ENCODE measurements at places on chromosomes 11 and 22.

DNA sequence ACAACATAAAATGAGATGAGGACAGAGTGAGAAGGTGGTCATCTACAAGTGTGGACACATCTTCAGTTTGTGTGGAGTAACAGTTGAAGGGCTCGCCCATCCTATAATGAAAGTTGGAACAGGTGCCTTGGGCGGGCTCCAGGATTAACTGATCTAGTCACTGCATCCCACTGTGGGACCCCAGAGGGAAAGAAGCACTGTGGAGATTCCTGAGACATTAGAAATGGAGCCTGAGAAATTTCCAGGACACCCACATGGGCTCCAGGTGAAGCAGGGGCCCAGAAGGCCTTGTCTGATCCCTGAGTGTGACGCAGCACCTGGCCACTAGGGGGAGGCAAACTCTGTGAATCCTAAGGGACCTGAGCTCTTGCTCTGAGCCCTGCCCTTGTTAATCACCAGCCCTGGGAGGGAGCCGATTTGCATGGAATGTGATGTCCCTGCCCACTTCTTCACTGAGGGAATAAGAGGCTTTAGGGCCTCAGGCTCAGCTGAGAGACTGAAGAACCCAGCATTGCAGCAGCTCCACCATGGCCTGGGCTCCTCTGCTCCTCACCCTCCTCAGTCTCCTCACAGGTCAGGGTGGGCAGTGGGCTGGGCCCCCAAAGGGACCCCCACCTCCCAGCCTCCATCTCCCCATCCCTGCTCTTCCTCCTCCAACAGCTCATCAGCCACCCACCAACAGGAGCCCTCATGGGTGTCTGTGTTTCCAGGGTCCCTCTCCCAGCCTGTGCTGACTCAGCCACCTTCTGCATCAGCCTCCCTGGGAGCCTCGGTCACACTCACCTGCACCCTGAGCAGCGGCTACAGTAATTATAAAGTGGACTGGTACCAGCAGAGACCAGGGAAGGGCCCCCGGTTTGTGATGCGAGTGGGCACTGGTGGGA, 98.4 kb downstream of the VPREB1 start:
- DNase-seq, result no peak

DNA sequence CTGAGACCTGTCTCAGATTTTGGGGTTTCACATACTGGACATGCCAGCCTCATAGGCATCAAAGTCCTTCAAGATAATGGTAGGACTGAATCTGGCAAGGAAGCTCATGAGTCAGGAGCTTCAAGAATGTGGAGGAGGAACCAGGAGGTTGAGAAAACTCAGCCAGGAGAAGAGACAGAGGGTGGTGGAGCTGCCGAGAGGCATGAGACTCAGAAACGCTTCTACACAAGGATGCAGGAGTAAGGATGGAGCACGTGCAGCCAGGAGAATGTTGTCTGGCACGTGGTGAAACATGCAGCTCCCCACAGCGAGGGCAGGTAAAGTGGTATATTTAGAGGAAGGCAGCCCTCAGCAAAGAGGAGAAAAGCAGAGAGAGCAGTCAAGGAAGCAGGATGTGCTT, 148.7 kb upstream of the ISX start:
- DNase-seq, result no peak

DNA sequence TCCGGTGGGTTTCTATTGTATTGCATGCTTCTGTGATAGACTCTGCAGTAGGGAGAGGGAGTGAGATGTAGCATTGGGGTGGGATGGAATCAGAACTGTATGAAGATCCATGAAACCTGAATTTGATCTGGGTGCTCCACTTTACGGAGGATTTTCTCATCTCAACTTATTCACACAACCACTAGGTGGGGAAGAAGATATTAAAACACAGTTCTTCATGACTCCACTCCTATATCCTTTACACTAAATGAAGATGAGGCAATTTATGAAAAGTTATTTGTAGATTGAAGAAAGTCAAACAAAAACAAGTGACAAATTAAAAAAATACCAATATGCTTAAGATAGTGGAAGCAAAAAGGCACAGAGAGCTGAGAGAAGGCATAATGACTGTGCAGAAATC, 92.6 kb upstream of the PDGFD start:
- DNase-seq, result no peak

DNA sequence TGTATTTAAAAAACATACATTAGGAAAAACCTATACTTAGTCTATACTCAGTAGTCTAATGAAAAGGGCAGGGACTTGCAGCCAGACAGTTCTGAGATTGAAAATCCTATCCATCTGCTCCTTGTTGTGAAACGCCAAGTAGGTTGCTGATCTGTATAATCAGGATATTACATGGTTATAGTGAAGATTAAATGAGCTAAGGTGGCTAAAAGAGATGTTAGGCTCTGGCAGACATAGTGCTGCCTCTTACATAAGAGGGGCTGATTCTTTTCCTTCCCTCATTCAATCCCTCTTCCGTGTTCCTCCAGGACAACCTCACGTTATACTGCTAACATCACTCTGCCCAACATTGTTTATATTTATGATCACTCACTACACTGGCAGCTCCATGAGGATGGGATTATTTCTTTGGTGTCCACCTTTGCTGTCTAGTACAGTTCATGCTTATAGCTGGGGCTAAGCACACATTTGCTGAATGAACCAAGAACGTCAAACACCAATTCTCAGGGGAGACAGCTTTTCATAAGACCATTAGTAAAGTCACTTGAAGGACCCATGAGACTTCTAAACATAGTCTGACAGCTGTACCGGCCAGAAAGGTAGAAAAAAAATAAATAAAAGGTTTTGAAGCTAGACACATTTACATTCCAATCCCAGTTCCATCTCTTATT, 46.3 kb downstream of the GAB2 start:
- no peak for DNase-seq

DNA sequence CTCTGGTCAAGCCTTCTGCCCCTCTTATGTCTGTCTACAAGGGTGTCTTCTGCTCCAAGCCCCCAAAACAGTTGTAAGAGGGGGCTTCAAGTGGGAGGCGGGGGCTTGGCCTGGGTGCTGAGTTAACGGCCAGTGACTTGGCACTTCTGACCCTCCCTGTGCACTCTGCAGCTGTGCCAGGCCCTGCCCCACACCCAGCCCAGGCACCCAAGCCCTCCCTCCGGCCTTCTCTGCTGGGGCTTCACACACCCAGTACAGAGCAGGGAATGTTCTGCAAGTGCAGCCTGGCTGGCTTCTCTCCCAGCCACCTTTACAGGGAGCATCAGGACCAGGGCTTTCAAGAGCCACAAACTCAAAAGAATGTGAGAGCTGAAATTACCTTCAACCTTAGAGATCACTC, 3.8 kb downstream of the TMEM121B start:
- DNase-seq, result no peak

GRCh38 chr11:129144256-129144655, 47.9 kb downstream of the ARHGAP32 start:
- no peak for DNase-seq

GRCh38 chr11:19935507-19935906, 222.9 kb downstream of the NAV2 start:
- no peak for DNase-seq

DNA sequence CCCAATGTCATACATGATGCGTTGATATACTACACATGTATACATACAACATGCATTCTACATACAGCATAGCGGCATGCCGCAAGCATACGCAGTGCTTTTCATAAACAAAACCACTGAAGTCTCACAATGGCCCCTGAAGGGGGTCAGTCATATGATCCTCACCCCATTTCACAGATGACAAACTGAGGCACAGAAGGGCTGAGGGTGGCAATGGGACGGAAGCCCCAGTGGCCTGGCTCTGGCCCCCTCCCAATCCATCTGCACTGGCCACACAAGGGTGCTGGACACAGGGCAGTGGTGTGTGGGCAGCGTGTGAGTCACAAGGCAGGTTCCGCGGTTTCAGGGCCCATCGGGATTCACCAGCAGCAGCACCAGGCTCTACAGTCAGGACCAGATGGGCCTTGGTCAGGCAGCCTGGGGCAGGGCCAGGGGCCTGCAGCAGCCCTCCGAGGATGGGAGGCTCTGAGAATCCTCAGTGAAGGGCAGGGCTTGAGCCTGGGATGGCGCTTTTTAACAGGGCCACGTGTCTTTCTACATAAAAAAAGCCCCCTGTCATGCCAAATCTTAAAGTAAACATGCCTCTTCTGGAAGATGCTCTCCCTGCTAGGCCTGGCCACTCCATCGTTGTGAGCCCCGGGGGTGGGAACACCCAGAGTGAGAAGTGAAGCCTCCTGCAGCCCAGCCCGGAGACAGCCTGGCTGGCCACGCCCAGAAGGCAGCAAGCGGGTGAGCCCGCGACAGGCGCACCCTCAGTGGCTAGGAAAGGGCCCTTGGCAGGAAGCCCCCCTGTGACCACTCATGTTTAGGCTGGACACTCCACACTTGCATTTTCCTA, 206.5 kb downstream of the CTTN start:
- DNase-seq, result no peak

DNA sequence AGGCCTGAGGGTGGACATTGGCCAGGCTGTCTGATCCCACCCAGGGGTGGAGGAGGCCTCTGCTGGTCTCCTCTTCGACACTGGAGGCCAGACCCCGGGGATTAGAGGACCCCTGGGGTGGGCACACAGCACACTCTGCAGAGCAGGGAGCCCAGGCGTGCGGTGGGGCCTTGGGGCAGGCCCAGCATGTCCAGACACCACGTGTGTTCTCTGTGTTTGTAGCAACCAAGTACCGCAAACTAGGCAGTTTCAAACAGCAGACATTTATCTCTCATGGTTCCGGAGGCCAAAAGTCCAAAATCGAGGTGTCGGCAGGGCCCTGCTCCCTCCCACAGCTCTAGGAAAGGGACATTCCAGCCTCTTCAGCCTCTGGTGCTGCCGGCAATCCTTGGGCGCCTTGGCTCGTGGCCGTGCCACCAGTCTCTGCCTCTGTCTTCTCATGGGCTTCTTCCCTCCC, 1.5 kb downstream of the PANX2 start:
- no peak for DNase-seq

GRCh38 chr22:21652547-21653545, 10.7 kb downstream of the SDF2L1 start:
- DNase-seq, result no peak

DNA sequence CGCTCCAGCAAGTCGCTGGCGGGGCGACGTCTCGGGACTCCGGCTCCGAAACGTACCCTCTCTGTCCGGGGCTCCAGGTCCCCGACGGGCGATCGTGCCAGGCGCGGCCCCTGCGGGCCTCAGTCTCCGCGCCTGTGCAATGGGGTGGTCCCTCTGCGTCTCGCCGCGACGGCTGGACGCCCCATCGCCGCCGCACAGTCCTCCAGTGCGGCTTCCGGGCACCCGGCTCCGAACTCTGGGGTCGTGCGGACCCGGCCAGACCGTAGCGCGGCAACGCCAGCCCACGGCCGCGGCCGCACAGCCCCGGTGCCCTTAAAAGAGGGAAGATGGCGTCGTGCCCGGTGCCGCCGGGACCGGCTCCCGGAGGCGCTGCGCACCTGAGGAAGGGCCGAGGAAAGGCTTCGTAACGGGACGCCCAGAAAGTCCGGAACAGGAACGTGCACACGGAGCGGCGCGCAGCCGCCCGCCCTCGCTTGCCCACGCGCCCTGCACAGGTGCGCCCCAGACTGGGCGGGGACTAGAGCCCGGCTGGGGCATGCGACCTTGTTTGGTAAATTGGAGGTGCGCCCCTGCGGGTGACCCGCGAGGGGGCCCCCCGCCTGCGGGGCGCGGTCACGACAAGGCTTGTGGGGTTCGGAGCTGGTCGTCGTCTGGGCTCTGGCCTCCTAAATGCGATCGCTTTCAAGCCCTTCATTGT, 525 bp downstream of the BIK start:
- DNase-seq, result no peak

Data from coronary artery (tissue), 2 donors.